ENCODE measurements at places on chromosomes 6 and 20.

DNA sequence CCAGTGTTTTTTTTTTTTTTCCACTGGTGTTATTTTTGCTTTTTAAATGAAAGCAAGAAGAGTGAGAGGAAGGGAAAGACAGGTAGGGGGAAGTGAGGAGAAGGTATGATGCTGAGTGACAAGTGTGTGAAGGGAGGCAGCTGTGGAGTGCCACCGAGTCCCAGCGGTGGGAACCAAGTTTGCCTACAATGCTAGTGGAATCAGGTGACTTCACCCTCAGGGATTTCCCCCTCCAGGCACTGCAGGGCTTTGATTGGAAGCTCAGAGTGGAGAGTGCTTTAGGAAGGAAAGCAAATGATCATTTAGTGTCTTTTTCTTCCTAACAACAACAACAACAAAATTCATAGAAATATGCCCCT lies 120.5 kb upstream of the ENPP5 start:
- DNase-seq: no peak

- peak; percentile 34 for DNase-seq
Measured at GRCh38 chr6:105424175-105424783, 21.4 kb upstream of the PREP start.

DNA sequence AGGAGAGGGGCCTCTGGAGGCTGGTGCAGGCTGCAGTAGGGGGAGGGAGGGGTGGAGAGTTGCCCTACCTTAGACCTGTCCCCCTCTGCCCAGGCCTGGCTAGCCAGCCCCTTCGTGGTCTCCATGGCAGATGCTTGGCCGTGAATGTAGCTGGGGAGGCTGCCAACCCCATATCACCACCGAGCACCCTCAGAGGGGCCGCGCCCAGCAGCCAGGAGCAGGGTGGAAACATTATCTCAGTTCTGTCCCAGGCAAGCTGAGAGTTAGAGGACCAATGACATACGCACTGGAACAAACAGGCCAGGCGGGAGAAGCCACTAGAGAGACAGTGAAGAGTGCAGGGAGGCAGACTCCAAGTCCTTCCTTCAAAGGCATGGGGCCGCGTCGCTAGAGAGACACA lies 66.5 kb downstream of the LRFN2 start:
- DNase-seq: no peak

GRCh38 chr6:146289816-146290588 lies 253.6 kb upstream of the RAB32 start:
- DNase-seq: no peak

DNA sequence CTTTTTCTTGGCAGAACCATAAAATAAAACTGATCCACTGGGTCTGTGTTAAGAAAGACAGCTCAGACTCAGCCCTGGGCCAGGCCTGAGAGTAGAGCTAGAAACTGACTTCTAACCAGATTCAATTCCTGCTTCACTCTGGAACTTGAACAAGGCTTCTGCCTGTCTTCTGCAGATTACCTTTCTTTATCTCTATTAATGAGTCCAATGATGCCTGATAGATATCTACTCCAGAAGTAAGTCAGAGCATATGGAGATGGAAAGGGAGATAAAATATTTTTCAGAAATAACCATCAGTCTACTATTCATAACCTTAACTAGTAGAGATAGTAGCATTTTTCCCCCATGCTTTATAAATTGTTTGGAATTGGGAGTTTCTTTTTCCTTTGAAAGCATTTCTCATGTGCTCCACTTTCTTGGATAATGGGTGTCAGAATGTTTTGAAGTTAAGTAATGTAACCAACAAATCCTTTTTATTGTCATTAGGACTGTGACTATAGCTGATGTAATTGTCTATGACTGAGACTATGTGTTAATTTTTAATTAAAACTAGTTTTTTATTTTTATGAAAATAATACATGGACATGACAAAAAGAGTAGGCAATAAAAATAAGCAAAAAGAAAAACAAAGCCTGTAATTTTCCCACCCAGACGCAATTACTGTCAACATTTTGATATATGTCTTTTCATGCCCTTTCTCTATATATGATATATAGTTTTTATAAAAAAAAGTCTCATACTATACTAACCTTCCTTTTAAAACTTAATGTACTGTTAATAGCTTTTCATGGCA lies 7.2 kb downstream of the SOBP start:
- DNase-seq: no peak

DNA sequence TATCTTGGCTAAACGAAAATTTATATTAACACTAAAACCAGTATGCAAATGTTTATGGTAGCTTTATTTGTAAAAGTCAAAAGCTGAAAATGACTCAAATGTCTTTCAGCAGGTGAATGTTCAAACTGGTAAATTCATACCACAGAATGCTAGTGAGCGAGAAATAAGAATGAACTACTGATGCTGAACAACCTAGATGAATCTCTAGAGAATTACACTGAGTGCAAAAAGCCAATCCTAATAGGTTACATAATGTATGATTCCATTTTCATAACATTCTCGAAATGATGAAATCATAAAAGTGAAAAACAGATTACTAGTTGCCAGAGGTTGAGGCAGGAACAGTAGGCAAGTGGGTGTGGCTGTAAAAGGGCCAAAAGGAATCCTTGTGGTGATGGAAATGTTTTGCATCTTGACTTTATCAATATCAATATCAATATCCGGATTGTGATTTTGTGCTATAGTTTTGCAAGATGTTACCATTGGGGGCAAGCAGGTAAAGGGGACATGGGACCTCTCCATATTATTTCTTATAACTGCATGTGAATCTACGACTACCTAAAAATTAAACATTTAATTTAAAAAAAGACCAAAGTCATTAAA lies 26.1 kb downstream of the ZNF311 start:
- DNase-seq: no peak

GRCh38 chr6:156280065-156280464 lies 497.1 kb upstream of the ARID1B start:
- no peak for DNase-seq

DNA sequence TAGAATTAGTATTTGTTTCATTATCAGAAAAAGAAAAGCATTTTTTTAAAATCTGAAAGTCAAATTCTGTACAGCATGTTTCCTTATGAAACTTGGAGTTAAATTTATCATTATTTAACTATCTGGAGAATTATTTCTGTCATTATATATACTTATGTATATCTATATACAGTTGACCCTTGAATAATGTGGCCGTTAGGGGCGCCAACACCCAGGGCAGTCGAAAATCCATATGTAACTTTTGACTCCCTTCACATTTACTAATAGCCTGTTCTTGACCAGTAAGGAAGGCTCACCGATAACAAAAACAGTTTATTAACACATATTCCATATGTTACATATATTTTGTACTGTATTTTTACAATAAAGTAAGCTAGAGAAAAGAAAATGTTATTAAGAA lies 341.2 kb downstream of the ADGRB3 start:
- DNase-seq: no peak

- DNase-seq: no peak
Measured at GRCh38 chr6:33610067-33610466, 11.1 kb upstream of the ITPR3 start.

DNA sequence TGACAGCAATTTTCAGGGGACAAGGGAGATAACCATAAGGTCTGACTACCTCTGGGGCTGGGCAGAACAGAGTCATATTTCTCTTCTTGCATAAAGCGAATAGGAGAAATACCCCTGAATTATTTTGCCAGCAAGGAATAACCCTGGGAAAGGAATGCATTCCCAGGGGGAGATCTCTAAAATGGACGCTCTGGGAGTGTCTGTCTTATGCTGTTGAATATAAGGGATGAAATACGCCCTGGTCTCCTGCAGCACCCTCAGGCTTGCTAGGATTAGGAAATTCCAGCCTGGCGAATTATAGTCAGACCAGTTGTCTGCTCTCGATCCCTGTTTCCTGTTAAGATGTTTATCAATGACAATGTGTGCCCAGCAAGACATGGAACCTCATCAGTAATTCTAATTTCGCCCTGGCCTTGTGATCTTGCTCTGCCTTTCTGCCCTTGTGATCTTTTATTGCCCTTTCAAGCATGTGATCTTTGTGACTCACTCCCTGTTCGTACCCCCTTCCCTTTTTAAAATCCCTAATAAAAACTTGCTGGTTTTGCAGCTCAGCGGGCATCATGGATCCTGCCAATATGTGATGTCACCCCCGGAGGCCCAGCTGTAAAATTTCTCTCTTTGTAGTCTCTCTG lies 221.6 kb upstream of the HS3ST5 start:
- no peak for DNase-seq

GRCh38 chr20:40980828-40981310 lies 47.8 kb upstream of the TOP1 start:
- no peak for DNase-seq

- no peak for DNase-seq
Measured at GRCh38 chr20:38603286-38603685, 1.7 kb downstream of the ARHGAP40 start.

GRCh38 chr20:20214757-20215275 lies 153.1 kb upstream of the INSM1 start:
- no peak for DNase-seq

GRCh38 chr20:40156600-40157317 lies 532.3 kb downstream of the MAFB start:
- no peak for DNase-seq

DNA sequence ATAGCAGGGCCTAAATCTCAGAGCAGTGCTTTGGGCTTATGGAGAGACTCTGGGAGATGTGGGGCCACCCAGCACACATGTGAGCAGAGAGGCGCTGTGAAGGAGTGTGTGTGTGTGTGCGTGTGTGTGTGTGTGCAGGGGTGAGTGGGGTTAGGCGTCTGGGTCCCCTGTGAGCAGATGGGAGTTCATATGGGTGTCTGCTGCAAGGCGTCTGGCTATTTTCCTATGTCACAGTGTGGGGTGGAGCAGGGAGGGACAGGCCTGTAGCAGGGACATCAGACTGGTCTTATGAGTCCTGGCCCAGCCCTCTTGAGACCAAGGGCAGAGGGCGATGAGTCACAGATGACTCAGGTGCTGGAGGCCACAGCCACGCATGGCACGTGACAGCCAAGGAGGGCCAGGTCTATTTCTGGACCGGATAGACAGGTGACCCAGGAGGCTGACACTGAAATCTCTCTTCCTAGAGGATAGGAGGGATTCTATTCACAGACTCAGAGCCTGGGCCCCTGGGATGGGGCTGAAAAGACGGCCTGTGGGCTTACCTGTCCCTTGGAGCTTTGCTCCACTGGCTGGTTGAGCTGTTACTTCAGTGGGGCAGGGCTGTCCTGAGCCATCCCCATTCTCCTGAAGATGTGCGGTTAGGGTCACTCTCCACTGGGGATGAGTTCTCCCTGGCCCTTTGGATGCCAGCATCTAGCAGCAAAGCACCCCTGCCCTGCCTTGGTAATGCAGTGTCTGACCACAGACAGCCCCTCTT lies 28.9 kb downstream of the VEGFA start:
- no peak for DNase-seq

GRCh38 chr6:139124887-139125672 lies 9.8 kb upstream of the HECA start:
- peak; percentile 69 for DNase-seq

GRCh38 chr6:53744321-53744720 lies 50.5 kb upstream of the LRRC1 start:
- no peak for DNase-seq

GRCh38 chr20:51500311-51500710 lies 42.2 kb downstream of the NFATC2 start:
- peak; percentile 51 for DNase-seq

DNA sequence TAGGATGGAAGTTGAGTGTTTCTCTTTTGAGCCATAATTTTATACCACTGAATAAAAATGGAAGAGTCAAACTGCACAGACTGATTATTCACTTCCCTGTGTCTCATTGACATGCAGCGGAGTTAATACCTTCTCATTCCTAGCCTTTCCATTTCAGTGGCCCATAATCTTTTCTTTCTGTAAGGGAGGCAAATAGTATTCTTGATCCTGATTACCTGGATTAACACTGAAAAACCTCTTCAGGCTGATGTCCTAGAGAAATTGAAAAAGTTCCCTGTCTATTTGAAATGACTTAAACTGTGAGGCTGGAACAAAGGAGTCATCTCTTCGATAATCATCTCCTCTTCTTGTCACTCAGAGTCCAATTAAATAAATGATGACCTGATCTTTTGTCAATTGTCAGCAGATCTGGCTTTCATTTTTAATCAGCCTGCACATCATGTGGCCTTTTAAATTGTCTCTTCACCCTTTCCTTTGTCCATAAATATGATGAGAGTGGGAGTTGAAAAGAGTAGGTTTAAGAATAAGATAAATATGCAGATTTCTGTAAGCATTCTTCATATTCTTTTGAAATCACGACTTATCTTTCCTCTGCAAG lies 713.0 kb downstream of the EPM2A start:
- DNase-seq: no peak

DNA sequence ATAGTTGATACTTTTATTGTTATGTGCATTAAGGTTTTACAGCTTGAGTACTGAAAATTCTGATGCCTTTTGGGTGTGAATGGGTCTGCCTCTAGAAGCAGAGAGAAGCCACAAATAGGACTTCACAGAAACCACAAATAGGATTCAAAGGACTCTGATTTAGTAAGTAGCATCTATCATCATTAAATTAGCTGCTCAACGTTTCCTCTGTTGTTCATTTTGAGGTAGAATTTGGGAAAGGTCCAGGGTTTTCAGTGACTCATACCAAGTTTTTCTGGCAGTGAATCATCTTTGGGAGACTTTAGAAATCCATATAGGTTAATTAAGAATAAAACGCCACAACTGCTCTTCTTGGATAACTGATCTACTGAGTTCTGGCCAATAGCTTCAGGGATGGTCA lies 105.1 kb downstream of the PHF3 start:
- no peak for DNase-seq

GRCh38 chr6:140779341-140779740 lies 1353.4 kb upstream of the GJE1 start:
- no peak for DNase-seq

Data from stimulated activated naive CD4-positive, alpha-beta T cell treated with Interleukin-2 at 50 U/mL for 16 hours (primary cell).